ENCODE measurements at places on chromosomes 5 and 9.

DNA sequence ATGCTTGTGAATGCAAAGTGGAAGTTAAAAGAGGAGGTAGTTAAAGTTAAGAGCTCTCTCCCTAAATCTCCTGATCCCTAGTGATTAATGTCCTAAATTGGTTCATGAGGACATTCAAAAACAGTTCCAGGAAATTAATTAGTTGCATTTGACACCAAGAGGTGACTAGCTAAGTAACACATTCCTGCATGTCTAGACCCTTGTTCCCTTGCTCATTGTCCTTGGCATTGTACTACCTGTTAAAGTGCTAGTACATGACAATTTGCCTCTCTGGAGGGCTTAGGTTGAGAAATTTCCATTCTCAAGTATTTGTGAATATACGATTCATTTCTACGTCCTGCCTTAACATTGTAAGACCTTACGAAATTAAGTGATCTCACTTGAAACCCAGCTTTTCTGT, 278.6 kb upstream of the CDH10 start:
- DNase-seq, result no peak

DNA sequence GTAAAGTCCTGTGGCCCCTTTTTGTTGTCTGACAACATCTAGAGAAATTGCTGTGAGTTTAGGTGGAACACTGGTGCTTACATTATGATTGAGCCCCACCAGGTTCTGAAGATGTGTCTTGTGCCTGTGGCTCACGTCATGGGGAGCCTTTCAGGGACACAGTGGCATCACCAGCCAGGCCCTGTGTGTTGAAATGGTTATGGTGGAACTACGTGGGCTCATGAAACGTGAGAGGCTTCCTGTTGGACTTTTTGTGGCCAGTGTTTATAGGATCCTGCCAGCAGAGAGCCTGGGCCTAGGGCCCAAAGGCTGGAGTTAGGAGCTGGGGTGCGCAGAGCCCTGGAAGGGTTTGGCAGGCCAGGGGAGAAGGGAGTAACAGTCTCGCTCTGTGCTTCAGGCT, 46.8 kb downstream of the TENT4A start:
- no peak for DNase-seq

DNA sequence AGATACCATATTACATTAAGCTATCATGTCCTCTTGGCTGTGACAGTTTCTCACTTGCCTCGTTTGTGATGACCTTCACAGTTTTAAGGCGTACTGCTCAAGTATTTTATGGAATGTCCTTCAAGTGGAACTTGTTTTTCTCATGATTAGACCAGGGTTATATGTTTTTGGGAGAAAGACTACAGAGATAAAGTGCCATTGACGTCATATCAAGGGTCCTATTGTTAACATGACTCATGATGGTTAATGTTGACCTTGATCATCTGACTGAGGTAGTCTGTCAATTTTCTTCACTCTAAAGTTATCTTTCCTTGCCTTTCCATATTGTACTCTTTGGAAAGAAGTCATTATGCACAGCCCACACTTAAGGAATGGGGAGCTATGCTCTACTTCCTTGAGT, 17.8 kb upstream of the PTBP3 start:
- DNase-seq, result no peak

GRCh38 chr5:102762562-102763227, 7.6 kb downstream of the PAM start:
- DNase-seq, result no peak

GRCh38 chr5:135365281-135365680, 33.8 kb downstream of the MACROH2A1 start:
- DNase-seq, result no peak

- no peak for DNase-seq
Measured at GRCh38 chr5:89457411-89458331, 574.7 kb upstream of the MEF2C start.

DNA sequence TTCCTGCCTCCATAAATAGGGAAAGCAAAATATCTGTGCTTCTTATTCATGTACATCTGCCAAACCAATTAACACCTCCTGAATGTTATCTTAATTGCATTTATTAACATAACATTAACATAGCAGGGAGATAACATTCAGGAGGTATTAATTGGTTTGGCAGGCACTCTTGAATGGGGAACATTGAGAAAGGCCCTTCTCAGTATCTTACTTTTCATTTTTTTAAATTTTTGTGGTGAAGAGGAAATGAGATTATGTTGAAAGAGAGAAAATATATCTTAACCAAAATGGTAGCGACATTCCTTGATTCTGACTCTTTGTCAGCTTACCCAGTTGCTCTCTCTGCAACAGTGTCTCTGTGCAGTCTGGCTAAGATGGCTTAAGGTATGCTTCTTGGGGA, 100.4 kb upstream of the TLE1 start:
- no peak for DNase-seq

GRCh38 chr9:97478301-97478981, 23.0 kb upstream of the TMOD1 start:
- no peak for DNase-seq

DNA sequence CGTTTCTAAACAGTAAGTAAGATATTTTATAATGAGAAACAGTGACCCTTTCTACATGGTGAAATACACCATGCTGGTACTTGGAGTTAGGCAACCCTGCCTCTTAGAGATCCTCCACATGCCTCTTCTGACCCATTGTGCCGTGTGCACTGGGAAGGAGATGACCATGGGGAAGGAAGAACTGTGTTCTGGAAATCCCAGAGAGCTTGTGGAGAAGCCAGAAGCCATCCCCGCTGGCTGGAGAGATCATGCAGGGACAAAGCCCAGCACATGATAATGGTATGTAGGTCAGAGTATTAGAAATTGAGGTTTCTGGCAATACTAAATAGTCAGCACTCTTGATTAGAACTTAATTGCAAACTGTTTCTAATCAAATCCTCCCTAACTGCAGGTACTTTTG, 307.3 kb downstream of the FBXL7 start:
- DNase-seq, result no peak

- no peak for DNase-seq
Measured at GRCh38 chr5:143309661-143310431, 93.6 kb downstream of the NR3C1 start.

- DNase-seq, result no peak
Measured at GRCh38 chr9:100167176-100167575, 68.1 kb downstream of the INVS start.

DNA sequence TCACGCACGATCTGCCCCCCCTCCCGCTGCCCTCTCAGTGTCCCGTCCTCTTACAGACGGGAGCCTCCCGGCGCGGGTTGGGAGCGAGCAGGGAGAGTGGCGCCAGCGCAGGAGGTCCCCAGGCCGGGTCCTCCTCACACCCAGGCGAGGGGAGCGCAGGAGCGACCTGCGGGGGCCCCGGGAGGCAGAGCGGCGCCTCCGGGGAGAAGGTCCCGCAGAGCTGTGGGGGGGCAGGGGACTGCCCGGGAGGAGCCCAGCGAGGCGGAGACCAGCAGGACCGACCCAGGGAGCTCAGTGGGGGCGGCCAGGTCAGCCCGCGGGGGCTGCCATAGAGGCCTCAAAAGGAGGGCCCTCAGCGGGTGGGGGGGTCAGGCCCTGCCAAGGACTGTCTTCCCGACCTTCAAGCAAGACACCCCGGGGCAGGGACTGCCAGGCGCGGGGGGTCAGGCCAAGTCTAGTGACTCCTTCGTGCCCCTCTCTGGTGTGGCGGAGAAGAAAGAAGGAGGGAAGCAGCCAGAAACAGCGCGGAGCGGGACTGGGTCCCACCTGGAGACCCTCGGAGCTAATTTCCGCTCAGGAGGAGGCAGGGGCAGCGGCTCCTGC, 123.3 kb upstream of the ERCC6L2 start:
- no peak for DNase-seq

DNA sequence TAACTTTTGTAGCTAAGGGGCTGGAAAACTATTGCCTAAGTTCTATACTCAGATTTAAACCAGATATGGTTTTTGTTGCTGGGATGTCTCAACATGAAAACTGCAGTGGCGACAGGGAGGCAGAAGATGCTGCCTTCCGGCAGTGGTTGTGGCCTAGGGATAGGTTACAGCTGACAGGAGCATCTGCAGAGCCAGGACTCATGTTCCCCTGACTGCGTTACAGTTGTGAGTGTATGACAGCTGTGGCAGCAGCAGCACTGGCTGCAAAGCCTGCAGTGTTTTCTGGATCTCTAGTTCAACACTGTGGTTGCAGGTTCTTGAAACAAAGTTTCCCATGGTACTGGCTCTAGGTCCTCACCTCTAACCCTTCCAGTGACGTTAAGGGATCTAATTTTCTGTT, 498.8 kb upstream of the CDH18 start:
- DNase-seq, result no peak

DNA sequence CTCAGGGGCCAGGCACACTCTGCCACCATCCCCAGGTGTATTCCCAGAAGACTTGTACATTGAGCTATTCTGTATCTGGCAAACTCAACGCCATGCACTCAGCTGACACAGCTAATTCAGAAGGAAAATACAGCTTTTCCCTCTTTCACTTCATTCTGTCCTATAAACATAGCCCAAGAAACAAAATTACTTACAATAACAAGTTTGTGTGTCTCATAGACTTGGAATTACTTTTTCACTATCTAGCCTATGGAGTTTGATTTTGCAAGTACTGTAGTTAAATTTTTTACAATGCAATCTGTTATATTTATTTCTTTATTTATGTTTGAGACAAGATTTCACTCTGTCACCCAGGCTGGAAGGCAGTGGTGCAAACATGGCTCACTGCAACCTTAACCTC, 125.1 kb upstream of the KLF9 start:
- DNase-seq, result no peak

DNA sequence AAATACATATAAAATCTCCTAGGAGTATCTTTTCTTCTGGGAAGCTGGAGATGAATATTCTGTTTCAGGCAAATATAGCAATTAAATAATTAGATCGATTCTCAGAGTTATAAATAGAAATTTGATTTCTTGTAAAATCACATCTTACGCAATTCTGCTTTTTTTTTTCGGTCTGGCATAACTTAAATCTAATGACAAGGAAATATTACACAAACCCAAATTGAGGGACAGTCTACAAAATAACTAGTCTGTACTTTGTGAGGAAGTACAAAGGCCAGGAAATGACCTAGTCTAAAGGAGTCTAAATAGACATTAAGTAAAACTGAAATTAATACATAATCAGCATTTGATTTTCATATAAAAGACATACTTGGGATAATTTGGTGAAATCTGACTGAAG, 133.3 kb downstream of the KIAA0825 start:
- DNase-seq, result no peak

DNA sequence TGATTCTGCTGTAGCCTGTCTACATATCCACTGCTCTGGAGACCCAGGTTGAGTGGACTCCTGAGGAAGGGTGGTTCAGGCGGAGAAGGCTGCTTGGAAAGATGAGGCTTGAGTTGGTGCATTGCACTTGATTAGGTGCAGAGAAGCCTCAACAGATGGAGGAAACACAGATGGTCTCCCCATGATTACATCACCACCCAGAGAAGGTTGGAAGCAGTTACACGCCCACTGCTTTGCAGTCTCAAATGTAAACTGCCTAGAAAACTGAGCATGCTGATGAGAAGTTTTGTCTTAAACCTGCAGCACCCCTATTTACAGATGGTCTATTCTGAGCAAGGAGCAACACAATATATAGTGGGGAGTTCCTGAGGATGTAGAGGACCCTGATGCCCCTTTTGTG, 266.6 kb downstream of the PIK3R1 start:
- peak; percentile 61 for DNase-seq

GRCh38 chr9:4095484-4095883, 204.4 kb downstream of the GLIS3 start:
- DNase-seq, result no peak

DNA sequence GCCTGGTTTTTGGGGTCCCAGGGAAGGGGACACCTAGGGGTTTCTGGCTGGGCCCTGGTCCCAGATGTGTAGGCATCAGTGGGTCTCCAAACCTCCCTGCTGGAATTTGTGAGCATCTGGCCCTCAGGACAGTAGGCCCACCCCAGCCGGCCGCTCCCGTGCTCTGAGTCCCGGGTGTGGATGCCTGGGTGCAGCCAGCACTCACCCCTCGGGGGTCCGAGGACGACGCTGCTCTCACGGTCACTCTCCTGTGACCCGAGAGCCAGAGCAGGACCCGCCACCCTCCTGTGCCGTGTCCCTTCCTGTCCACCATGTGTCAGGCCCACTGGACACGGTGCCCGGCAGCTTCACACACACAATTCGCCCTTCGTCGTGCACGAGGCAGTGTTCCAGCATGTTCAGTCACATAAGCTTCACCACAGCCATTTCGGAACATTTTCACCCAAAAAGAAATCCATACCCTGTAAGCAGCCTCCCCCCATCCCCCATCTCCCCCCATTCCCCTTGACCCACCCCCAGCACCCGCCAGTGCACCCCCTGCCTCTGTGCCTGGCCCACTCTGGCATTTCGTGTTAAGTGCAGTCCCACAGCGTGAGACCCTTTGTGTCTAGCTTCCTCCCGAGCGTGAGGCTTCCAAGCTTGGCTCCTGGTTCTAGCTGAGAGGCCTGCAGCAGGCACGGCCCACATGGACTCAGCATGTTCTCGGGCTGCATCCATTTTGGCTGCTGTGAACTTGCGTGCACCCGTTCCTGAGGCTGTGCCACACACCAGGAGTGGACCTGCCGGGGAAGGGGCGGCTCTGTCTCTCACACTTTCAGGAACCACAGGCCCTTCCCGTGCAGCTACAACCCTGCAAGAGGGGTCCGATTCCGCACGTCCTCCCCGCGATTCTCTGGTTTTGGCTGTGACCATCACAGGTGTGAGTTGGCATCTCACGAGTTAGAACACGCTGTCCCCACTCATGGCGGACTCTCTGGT, 40.5 kb downstream of the NKD2 start:
- DNase-seq, result no peak

GRCh38 chr5:141858079-141858765, 20.0 kb downstream of the PCDH1 start:
- no peak for DNase-seq

DNA sequence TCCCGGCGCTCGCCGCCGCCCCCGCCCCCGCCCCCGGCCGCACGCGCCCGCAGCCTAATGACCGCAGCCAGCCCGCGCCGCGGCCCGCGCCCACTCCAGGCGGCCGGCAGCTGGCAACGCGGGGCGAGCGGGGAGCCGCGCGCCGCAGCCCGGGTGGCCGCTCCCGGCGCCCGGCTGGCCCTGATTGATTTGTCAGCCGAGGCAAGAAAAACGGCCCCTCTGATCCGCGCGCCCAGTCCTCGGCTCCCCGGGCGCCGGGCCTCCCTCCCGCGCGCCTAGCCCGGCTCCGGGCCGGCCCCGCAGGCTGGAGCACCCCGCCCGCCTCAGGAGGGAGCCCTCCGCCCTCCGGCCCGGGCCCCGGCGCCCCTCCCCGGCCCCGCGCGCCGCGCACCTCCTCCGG, 11.9 kb upstream of the LHX2 start:
- DNase-seq, result peak; percentile 4

DNA sequence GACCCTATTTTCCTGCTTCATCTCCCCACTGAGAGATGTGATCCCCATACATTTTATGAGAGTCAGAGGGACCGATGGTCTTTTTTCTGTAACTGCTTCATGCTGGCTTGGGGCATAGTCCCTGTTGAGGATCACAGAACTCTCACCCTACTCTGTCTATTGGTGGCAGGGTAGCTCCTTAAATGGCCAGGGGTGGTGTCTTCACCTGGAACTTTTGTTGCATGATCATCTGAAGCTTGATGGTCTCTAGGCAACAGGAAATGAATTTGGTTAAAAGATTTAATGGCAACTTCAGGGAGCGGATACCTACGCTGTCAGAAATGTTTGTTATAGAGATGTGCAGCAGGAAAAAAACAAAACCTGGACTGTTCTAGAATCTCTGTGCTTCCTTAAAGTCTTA, 87.0 kb upstream of the GLIS3 start:
- DNase-seq, result no peak
